ENCODE measurements at places on chromosomes 4 and X.

- no peak for DNase-seq
Measured at GRCh38 chrX:46185923-46186810, 359.1 kb downstream of the ZNF674 start.

DNA sequence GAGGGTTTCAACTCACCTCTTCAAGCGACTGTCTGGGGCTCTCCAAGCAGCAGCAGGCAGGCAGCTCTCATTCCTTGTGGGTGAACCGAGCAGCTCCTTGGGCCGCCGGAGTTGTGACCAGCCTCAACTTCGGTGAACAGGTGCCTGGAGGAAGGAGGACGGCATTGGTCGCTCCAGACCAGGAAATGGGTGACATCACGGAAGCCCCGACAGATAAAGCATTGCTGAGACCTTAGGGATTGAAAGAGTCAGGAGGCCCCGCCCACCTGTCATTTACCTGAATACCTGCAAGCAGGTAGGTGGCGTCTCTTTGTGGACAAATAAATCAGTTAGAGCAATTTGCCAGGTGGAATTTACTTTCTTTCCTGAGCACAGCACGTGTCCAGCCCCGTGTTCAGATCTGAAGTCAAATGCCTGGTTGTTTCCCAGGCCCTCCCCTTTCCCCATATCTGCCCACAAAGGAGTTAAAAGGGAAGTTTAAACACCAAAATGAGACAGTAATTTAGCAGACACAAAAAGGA, at the start of gene LNX1:
TSS of gene LNX1 (minus strand) at position 115 of the 521 bp plus-strand sequence. CDS start 17,484 bp downstream, outside the sequence.
- no peak for DNase-seq

DNA sequence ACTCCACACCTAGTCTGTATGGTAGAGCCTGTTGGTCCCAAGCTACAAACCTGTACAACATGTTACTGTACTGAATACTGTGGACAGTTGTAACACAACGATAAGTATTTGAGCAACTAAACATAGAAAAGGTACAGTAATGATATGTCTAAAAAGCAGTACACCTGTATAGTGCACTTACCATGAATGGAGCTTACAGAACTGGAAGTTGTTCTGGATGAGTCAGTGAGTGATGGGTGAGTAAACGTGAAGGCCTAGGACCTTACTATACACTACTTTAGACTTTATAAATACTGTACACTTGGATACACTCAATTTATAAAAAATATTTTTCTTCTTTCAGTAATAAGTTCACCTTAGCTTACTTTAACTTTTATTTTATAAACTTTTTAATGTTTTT, 104.0 kb downstream of the TMA16 start:
- no peak for DNase-seq

GRCh38 chr4:62344915-62345314, 1144.8 kb downstream of the ADGRL3 start:
- no peak for DNase-seq

DNA sequence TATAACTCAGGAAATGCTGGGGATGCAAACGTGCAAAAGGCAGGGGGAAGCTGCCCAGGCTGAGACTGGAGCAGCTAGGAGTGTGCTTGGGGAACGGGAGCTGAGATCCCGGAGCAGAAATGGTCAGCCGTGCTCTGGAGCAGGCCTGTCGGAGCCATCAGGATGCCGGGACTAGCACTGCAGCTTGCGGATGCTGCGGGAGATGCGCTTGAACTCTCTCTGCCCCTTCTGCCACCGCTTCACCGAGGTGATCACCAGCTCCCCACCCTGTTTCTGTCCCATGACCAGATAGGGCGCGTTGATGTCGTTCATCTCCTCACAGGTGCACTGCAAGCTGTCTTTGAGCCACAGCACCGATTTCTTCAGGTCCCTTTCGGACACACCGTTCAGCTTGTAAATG, 7.6 kb downstream of the SFRP2 start:
- DNase-seq: no peak

GRCh38 chr4:126358041-126358440, 1043.3 kb downstream of the FAT4 start:
- no peak for DNase-seq

DNA sequence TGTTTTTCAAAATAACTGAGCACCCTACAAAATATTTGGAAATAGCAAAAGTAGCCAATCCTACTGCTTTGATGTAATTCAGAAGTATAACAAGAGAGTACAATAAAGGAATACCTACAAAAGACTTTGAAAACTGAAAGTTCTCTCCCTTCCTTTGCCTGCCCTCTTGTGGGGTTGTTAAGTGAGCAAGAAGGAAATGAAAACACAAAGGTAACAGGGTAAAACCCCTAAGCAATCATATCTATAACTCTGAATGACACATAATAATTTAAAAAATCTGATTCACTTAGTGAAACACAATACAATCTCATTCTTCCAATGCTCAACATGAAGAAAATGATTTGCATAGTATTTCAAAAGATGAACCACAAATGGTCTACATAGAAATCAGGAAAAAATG, 98.2 kb downstream of the FRYL start:
- DNase-seq: no peak
